ENCODE measurements at places on chromosomes 4 and X. TPM values are rescaled to one million over a fixed set of nuclear protein-coding genes. Genes with fewer than 3 reads are reported as not detected.

PNMA5 gene
- total RNA-seq: not detected

HPGD gene
- total RNA-seq: 1.1 TPM

THAP6 gene
- 21.7 TPM for total RNA-seq

NUDT10 gene
- 0.50 TPM for total RNA-seq

TRIM60 gene
- not detected for total RNA-seq

TRIM61 gene
- total RNA-seq: not detected

LONRF3 gene
- total RNA-seq: 11.8 TPM

EDNRA gene
- 0.35 TPM for total RNA-seq

STPG2 gene
- total RNA-seq: not detected

UGT8 gene
- 5.1 TPM for total RNA-seq

GPC3 gene
- not detected for total RNA-seq

POF1B gene
- total RNA-seq: 11.9 TPM

ARX gene
- total RNA-seq: 0.20 TPM

EMCN gene
- total RNA-seq: not detected

SPANXD gene
- total RNA-seq: not detected

VEGFD gene
- total RNA-seq: 2.9 TPM

TMEM156 gene
- 7.2 TPM for total RNA-seq

FRMD7 gene
- total RNA-seq: not detected

USP26 gene
- not detected for total RNA-seq

RAP1GDS1 gene
- 31.2 TPM for total RNA-seq

RIPPLY1 gene
- total RNA-seq: not detected

STARD8 gene
- 0.72 TPM for total RNA-seq

TEX13C gene
- not detected for total RNA-seq

GYPB gene
- not detected for total RNA-seq

PRICKLE3 gene
- 11.0 TPM for total RNA-seq
